ENCODE measurements at places on chromosomes 4 and X.

GRCh38 chrX:13697455-13697854 lies 8.5 kb downstream of the RAB9A start:
- no peak for DNase-seq

DNA sequence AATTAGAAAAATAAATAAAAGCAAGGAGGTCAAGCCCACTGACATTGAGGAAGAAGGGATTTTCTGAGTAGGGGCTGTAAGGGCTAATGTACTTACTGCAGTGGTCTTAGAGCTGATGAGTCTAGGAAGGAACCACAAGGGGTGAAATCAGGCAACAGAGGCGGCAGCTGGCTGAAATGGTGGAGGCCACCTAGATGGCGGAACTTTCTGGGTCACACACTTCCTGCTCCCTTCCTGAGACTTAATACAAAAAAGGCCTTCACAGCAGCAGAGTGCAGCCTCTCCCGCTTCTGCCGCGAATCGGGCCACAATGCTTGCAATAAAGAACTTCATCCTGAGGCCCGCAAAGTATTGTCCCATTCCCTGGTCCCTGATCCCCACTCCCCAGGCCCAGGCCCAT lies 15.4 kb downstream of the SNX12 start:
- no peak for DNase-seq

DNA sequence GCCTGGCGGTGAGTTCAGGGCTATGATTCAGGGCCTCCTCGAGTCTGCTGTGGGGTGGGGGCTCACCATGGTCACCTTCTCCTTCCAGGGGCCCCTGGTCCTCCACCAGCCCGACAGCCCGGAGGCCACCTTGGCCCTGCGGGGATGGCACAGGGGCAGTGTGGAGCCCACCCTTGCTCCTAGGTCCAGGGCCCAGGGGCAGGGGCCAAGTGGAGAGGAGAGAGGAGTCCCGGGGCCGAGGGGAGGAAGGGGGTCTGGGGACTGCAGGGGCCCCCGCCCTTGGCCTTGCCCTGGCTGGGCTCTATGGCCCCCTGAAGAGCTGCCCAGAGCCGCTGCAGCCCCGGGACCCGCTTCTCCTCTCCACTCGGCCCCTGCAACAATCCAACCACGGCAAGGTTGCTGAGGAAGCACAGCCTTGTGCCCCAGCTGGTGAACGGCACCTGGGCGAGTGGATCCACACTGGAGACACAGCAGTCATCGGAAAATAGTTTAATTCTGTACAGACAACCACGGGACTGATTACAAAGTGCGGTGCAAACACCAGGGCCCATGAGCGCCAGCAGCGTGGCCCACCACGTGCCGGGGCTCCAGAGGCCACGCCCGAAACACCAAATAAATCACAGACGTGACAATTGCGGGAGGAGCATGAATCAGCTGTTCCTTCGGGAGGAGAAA lies 23.0 kb upstream of the CPLX1 start:
- no peak for DNase-seq

GRCh38 chrX:110143454-110144210 lies 140.7 kb downstream of the TMEM164 start:
- DNase-seq: no peak

DNA sequence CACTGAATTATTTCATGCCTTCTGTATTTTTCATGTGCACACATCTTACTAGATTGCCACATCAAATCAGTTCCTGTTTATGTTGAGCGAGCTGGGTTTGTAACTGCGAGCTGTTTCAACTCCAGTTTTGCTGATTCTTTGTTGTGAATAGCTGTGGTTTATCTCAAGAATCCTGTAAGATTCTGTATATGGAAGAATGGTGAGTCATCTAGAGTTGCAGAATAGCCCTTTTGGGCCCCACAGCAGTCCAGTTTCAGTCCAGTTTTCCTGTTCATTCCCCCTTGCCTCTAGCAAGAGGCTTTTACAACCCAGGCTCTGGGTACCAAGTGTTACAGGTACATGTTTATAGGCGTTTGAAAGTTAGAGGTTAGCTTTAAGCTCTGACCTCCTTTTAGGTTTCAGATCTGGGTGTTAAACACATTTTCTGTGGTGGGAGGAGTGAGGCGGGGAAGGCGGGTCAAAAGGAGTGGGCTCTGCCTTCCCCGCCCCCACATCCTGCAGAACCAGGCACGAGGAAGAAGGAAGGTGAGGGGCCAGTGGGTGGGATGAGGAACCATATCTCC lies 32.7 kb downstream of the TBC1D14 start:
- no peak for DNase-seq

DNA sequence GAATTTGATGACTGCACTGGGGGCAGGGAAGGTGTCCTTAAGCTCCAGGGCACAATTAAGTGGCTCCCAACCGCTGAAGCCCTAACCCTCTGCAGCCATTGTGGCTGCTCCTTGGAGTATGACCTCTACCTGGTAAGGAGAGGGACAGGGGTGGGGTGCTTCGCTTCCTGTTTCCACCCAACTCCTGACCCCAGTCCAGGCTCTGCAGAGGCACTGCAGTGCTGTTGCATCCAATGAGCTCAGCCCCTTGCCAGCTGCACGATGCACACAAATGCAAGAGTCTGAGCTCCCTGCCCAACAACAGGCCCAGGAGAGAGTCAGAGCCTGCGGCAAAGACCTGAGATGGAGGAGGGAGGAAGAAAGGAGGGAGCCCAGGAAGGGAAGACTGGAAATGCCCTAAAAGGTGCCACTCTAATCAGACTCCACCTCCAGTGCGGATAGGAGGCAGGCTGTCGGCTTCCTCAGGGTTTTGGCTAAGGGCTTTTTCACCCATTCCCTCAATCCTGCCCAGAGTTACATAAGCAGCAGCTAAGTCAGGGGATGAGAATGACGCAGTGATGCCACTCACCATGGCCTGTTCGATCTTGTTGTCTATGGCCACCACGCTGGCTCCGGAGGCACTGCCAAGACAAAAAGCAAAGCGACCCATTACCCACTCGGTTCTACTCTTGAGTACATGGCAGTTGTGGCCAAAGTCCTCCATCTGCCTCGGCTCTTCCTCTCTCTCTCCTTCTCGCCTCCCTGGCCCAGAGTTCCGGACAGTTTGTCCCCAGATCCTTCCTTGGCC lies 60.1 kb downstream of the TSC22D3 start:
- no peak for DNase-seq

Measured in iPS DF 19.7 (cell line).